Camera-type eye (tissue), 1 donor: ENCODE measurements at places on chromosomes 6 and 20. TPM values are rescaled to one million over a fixed set of nuclear protein-coding genes. Genes with fewer than 3 reads are reported as not detected.

The CMTR1 gene
- 57.5 TPM for total RNA-seq

The NMBR gene
- 0.71 TPM for total RNA-seq

The GGTLC1 gene
- total RNA-seq: not detected

The FAM50B gene
- total RNA-seq: 14.1 TPM

The CEP57L1 gene
- total RNA-seq: 40.7 TPM

The BMP5 gene
- 20.8 TPM for total RNA-seq

The SASH1 gene
- 103 TPM for total RNA-seq

The GSTA2 gene
- not detected for total RNA-seq

The SPTLC3 gene
- total RNA-seq: 14.1 TPM

The ID1 gene
- total RNA-seq: 143 TPM

The IL17A gene
- total RNA-seq: not detected

The FAM83C gene
- 0.16 TPM for total RNA-seq

The EPHA7 gene
- 39.6 TPM for total RNA-seq

The MACROD2 gene
- total RNA-seq: 65.6 TPM

The SMLR1 gene
- not detected for total RNA-seq

The BTN1A1 gene
- not detected for total RNA-seq

The POU3F2 gene
- total RNA-seq: 5.4 TPM

The ZNF311 gene
- 2.9 TPM for total RNA-seq

The CLPSL2 gene
- not detected for total RNA-seq

The TRPC4AP gene
- total RNA-seq: 76.2 TPM

The SLC44A4 gene
- total RNA-seq: 3.0 TPM

The SLC22A3 gene
- total RNA-seq: 6.1 TPM

The SPATA25 gene
- 7.6 TPM for total RNA-seq

The ESR1 gene
- total RNA-seq: 0.60 TPM

The SLC4A11 gene
- total RNA-seq: 1.8 TPM

The CRISP3 gene
- total RNA-seq: 0.22 TPM

The EEF1A2 gene
- 87.6 TPM for total RNA-seq

The CFB gene
- total RNA-seq: 14.6 TPM

The PTK6 gene
- total RNA-seq: 1.3 TPM

The PTCHD4 gene
- 10.0 TPM for total RNA-seq

The PTCRA gene
- not detected for total RNA-seq

The NR2E1 gene
- 48.3 TPM for total RNA-seq

The BPIFA1 gene
- not detected for total RNA-seq
